ENCODE measurements at places on chromosomes 12 and 14.
A peak's percentile ranks its signal among the peaks of the same experiment; 100 is the strongest.

DNA sequence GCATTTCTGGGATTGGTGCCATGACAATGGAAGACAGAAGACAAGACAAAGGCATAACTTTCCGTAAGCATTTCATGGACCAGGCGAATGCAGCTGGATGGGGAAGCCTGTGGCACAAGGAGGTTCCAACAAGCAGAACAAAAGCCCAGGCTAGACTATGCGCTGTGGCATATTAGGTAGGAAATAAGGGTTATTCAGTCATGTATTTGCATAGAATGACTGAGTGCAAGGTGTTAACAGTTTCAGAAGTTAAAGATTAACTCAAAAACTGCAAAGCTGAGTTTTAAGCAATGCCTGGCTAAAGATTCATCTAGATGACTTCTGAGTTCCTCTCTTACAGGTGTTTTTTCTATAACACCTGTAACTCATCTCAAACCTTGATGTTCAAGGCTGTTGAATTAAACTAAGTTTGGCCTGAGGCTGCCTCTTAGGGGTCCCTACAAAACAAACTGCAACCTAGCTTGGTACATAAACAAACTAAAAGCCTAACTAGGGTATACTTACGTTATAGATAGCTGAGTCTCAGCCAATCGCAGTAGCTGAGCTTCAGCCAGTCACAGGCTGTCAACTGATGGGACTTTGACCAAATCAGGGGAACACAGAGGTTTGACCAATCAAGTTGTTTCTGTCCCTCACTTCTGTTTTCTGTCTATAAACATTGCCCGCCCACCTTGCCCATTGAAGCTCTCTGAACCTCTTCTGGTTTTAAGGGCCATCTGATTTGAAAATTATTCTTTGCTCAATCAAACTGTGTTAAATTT is 52.2 kb upstream of the PLBD1 start:
- no peak for DNase-seq

GRCh38 chr14:99809859-99810558 is 16.8 kb downstream of the EML1 start:
- DNase-seq = no peak

DNA sequence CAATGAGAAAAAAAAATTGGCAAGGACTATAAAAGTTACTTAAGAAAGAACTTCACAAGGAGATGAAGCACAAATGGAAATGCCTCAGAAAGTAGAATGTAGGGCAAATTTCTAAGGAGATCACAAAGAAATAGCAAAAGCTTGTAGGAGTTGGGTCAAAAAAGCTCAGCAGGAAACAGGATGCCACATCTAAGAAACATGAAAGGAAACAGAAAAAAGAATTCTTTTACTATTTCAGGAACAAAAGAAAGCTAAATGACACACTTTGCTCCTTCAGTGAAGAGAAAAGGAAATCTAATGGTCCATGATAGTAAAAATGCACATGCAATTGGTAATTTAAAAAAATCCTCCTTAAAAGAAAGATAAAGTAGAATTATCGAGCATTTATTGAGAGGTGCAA is 452.1 kb upstream of the GARIN6 start:
- no peak for DNase-seq

GRCh38 chr12:45284096-45284901 is 68.4 kb downstream of the ANO6 start:
- no peak for DNase-seq

- no peak for DNase-seq
These were observed 281.2 kb downstream of the PAWR start for GRCh38 chr12:79409562-79409961.

DNA sequence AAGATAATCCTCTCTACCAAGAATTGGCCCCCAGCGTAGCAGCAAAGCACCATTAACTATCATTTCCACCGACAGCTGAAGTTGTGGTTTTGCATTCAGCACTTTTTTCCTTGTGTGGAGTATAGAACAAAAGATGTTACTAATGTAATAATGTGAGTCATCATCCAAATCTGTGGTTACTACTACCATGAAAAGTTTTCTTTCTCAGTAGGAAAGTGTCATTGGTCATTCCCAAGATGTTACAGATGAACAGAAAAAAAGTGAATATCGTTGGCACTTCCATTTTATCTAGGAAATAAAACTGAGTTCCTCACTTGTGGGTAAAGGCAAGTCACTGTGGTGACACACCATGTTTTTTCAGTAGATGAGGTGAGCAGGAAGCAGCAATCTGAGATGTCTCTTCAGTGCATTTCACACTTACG is 30.3 kb upstream of the IFNG start:
- DNase-seq = peak; percentile 47

GRCh38 chr12:124030510-124030909 is 57.5 kb downstream of the ZNF664 start:
- DNase-seq = no peak

DNA sequence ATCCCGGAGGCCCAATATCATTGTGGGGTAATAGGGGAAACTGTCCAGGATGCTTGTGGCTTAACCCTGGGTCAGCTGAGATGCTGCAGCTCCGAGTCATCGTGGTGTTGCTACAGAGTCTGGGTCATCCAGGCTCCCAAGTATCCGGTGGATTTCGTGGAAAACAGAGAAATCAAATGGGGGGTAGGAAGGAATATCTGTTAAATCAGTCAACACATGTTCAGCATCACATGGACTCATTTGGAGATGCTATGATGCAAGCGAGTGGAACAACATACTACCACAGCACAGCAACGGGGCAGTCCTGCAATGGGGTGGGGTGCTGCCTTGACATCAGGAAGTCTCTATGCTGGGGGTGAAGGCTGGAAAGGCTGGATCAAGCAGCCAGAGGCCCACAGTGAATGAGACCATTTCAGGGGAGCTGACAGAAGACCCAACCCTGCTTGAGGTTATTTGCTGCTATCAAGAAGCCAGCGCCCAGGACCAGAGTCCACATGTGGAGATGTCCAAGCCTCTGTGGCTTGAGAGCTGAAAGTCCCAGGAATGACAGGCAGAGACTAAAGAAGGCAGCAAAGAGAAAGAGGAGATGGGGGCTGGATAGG is 22.9 kb downstream of the VDR start:
- DNase-seq = no peak

DNA sequence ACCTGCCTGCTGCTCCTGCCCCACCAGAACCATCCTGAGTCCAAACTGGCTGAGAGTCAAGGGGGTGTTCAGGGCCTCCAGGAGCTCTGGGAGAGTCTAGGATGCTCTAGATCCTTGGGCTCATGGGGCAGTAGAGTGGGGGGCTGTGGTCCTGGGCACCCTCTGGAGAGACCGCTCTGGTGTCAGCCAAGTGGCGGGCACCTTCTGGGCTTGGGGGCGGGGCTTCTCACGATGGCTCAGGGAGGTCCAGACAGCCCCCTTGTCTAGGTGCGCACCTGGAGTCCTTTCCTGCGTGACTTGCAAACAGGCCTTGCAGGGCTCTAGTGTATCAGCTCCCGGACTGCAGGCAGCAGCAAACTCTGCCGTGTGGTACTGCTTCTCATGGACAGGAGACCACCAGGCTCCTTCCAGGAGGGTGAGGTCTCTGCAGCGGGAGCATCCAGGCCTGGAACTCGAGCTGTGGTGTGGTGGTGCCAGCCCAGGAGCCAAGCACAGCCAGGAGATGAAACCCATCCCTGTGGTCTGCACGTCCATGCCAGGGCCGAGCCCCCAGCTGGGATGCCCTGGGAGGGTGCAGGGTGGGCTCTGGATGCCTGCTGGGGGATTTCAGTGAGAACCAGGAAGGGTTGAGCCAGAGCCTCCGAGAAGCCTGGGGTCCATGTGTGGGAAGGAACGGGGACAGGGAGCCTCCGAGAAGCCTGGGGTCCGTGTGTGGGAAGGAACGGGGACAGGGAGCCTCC is 15.0 kb downstream of the PACS2 start:
- DNase-seq = no peak

DNA sequence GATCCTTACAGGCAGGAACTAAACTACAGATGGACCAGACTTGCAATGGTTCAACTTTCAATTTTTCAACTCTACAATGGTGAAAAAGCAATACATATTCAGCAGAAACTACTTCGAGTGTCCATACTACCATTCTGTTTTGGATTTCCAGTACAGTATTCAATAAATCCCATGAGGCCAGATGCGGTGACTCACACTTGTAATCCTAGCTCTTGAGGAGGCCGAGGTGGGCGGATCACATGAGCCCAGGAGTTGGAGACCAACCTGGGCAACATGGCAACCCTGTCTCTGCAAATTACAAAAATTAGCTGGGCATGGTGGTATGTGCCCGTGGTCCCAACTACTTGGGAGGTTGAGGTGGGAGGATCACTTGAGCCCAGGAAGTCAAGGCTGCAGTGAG is 336.1 kb downstream of the MED13L start:
- no peak for DNase-seq

- DNase-seq = no peak
These were observed 63.3 kb downstream of the DUSP6 start for GRCh38 chr12:89288959-89289358.

GRCh38 chr14:97975962-97976361 is 1178.8 kb downstream of the VRK1 start:
- no peak for DNase-seq

DNA sequence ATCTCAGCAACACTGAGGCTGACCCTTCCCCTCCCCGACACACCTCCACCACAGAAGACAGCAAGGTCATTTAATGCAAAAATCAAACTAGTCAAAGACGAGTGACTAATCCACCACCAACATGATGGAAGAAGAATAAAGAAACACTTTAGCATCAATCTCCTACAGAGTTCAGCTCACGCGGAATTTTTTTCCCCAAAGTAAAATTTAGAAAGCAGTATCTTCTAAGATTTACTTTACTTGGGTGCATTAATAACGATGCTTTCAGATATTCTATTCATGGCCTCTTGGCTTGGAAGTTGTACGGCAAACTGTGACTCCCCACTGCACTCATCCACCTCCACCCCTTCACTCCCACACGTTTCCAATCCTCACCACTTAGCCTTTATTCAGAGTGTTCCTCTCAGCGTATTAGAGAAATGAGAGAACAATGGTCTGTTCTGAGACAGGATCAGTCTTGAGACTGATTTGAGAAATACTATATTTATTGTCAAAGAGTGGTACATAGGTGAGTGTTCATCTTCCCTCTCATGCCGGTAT is 1.9 kb downstream of the EGLN3 start:
- DNase-seq = no peak

- no peak for DNase-seq
These were observed 674.3 kb downstream of the TMEM121 start for GRCh38 chr14:106200541-106201315.

DNA sequence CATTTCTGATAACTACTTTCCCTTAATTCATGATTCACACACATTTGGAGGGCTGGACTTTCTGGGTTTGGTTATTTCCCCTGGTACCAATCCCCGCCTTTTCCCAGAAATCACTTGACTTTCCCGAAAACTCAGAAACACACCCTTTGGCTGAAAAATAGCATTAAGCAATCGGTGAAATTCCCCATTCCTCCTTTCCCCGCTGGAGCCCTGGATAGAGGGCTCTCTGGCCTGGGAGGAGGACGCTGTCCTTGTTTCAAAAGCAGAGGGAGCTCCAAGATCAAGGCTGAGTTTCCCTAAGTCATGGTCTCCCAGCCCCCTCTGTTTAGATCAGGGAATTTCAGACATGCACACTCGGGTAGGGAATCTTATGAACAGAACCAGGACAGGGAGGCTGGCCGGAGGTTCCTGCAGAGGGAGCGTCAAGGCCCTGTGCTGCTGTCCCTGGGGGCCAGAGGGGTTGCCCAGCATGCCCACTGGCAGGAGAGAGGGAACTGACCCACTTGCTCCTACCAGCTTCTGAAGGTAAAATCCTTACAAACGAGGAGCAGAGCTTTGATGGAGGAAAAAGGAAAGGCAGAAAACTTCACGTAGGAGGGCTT is at the start of gene C1S:
Gene C1S (plus strand): TSS at position 366 of the 602 bp plus-strand sequence. CDS start 1,195 bp downstream, outside the sequence.
- no peak for DNase-seq

DNA sequence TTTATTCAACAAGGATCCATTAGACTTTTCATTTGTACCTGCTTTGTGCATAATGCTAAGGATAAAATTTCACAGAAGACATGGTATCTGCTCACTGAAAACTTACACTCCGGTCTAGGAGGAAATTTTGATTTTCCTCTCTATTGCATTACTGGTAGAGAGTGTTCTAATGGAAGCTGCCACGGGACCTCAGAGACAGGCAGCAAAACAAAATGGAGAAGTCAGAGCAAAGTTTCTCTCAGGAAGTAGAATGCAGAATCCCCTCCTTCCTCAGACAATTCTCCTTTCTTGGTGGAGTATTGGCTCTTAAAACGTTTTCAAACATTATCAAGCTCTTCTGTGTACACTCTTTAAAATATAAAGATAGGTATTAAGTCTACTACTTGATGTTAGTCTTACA is 12.3 kb downstream of the CLEC2B start:
- no peak for DNase-seq

- no peak for DNase-seq
These were observed 1.2 kb downstream of the PTPRQ start for GRCh38 chr12:80445083-80445793.

DNA sequence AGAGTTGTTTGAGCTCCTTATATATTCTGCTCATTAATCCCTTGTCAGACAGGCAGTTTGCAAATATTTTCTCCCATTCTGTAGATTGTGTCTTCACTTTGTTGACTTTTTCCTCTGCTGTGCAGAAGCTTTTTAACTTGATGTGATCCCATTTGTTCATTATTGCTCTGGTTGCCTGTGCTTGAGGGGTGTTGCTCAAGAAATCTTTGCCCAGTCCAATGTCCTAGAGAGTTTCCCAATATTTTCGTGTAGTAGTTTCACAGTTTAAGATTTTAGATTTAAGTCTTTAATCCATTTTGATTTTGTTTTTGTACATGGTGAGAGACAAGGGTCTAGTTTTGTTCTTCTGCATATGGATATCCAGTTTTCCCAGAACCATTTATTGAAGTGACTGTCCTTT is 19.8 kb downstream of the ABCC9 start:
- no peak for DNase-seq

- no peak for DNase-seq
These were observed 180.5 kb upstream of the SFSWAP start for GRCh38 chr12:131530422-131530821.

GRCh38 chr12:101795013-101795412 is 35.7 kb downstream of the GNPTAB start:
- DNase-seq = no peak

DNA sequence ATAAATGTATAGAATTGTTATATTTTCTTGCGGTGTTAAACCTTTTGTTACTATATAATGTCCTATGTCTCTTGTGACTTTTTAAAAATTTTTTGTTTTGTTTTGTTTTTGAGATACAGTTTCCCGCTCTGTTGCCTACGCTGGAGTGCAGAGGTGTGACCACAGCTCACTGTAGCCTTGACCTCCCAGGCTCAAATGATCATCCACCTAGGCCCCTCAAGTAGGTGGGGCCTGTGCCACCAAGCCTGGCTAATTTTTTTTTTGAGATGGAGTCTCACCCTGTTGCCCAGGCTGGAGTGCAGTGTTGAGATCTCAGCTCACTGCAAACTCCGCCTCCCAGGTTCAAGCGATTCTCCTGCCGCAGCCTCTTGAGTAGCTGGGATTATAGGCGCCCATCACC is 26.5 kb upstream of the RCOR1 start:
- no peak for DNase-seq

Measured in stimulated activated CD8-positive, alpha-beta memory T cell treated with anti-CD3 and anti-CD28 coated beads, Interleukin-4, amount 100 ng/mL, for 48 hours (primary cell).